ENCODE measurements at places on chromosomes 6 and 20.

- H3K27ac ChIP-seq: no peak overlapping the region
- no peaks in the 10 kb centered on the region for H3K4me1 ChIP-seq
Measured at GRCh38 chr6:55474382-55474781, 104.6 kb downstream of the HMGCLL1 start.

DNA sequence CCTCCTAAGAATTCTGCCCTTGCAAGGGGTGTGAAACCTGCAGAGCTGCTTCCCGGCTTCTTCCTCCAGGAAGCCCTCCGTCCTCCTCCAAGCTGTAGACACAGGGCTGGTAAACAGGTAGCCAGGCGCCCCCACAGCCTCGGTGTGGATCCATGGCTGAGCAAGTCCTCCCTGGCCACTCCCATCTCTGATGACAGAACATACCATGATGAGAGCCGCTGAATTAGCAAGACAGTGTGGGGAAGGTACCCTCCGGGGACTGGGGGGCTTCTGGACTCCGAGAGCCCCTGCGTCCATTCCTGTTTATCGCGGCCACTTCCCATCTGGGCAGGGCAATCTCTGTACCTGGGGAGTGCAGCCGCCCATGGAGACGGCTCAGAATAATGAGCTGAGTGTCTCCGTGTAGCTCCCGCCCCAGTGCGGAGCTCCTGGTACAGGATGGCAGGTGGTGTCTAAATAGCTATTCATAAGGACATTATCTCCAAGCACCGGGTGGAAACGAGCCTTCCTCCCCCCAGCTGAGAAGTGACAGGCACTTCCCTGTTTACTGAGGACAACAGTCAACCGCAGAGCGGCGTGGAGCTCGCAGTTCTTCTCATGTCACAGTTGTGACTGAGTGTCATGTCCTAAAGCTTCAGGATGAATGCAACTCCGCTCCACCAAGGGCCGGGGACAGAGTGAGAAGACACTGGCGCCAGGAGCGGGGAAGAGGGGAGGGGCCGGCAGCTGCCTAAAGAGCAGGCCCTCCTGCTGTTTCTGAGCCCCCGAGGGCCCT is 22.7 kb upstream of the NTSR1 start:
- H3K4me1 ChIP-seq: no peaks in the 10 kb centered on the region
- H3K36me3 ChIP-seq: no peaks in the 10 kb centered on the region
- no peaks in the 10 kb centered on the region for H3K27me3 ChIP-seq
- no peak for DNase-seq
- H3K27ac ChIP-seq: no peak overlapping the region

- no peak overlapping the region for H3K27ac ChIP-seq
- peaks cover 41% of the 10 kb centered on the region for H3K36me3 ChIP-seq
- no peak for DNase-seq
- H3K27me3 ChIP-seq: no peaks in the 10 kb centered on the region
Measured at GRCh38 chr20:48678421-48678820, 149.4 kb downstream of the PREX1 start.

DNA sequence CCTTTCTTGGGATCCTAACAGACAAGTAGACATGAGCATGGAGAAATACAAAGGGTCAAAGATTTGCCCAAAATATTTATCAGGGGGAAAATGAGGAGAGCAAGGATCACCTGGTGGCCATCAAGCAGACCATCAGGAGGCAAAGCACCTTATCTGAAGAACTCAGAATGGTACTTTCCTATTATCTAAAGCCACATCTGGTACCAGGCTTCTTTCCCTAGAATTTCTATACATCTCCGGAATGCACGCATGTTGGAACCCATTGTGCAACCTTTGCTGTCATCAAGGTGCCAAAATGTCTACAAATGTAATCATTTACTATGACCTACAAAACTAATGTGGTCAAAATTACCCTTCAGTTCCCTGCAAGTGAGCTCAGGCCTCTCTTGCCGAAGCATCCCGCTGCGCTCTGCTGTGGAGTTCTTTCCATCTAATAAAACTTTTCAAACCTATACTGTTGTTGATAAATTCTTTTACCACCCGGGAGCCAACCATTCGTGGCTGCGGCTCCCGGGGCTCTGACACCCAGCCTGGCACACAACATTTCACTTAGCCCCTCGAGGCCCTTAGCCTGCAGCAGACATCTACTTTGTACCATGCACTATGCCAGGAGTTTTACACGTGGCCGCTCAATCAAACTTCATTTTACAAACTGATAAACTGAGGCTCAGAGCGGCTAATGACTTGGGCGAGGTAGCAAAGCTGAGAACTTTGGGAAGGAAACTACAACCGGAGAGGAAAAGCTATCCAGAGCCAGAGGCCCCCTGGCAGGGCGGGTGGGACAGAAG is 3.8 kb upstream of the CPXM1 start:
- H3K27me3 ChIP-seq: peaks cover 11% of the 10 kb centered on the region
- no peak for DNase-seq
- H3K36me3 ChIP-seq: no peaks in the 10 kb centered on the region
- H3K4me3 ChIP-seq: no peak overlapping the region

- no peak overlapping the region for H3K27ac ChIP-seq
- H3K36me3 ChIP-seq: no peaks in the 10 kb centered on the region
Measured at GRCh38 chr6:93248631-93249030, 170.7 kb downstream of the EPHA7 start.
